Mucosa of gallbladder (tissue), 1 donor: ENCODE measurements at places on chromosomes 11 and 22. TPM values are rescaled to one million over a fixed set of nuclear protein-coding genes. Genes with fewer than 3 reads are reported as not detected.

The P2RX6 gene
- total RNA-seq, result 2.4 TPM

The HIPK3 gene
- 105 TPM for total RNA-seq

The GGT5 gene
- 21.8 TPM for total RNA-seq

The CLDN25 gene
- total RNA-seq, result not detected

The OR4C13 gene
- total RNA-seq, result not detected

The KAT5 gene
- 74.7 TPM for total RNA-seq
